ENCODE measurements at places on chromosomes 3 and 15.

- DNase-seq = no peak
Measured at GRCh38 chr3:196998966-196999760, 30.5 kb downstream of the MELTF start.

DNA sequence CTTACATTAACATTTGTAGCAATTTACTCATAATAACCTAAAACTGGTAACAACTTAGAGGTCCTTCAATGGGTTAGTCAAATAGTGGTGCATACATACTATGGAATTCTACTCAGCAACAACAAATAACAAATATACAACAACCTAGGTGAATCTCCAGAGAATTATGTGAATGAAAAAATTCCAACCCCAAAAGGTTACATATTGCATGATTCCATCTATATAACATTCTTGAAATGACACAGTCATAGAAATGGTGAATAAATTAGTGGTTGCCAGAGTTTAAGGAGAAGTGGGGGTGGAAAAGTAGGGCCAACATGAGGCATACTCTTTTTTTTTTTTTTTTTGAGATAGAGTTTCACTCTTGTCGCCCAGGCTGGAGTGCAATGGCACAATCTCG, 12.7 kb upstream of the SNTN start:
- no peak for DNase-seq

- DNase-seq = no peak
Measured at GRCh38 chr15:88249220-88249619, 7.3 kb downstream of the NTRK3 start.

- no peak for DNase-seq
Measured at GRCh38 chr3:113240841-113241240, 29.5 kb downstream of the BOC start.

DNA sequence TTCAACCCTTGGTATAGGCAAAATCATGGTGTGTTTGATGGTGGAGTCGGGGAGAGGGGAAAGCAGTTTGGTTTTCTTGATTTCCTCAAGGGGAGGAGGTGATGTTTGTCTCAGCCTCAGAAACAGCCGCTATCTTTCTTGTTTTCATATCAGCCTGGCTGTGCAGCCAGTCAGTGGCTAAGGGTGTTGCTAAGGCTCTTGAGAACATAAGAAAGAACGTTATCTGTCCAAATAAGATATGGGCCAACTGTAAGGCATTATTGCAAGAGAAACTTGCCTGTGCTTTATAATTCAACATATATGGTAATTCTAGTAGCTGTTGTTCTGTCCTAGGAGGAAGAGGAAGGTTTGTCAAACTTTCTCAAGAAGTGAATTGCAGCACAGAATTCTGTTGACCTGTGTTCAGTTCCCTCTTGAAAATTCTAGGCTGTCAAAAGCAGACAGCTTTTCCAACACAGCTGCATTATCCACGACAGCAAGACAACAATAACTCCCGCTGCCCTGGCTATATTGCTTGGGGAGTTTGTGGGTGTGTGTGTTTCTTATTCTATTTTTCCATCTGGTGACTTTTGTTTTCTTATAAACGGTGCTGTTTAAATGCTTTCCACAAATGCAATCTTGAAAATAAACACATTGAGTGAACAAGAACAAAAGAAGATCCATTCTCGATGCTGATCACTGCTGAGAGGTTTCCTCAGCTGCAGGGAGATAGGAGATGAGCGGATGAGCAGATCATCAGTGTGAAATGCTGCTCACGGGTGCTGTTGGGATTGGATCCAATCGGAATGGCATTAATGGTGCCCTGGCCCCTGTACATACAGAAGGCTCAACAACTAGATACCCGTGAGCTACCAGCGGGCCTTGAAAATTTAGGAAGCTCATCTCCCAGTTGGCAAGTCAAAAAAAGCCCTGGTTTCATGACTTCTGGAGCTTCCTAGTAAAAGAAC, 90.8 kb upstream of the TNFAIP8L3 start:
- DNase-seq = no peak

- DNase-seq = no peak
Measured at GRCh38 chr3:151769175-151769574, 35.4 kb downstream of the AADACL2 start.

All from GDM1 (cell line).